ENCODE measurements at places on chromosomes 7 and 10.

- DNase-seq: no peak
Measured at GRCh38 chr7:157133304-157133703, 5.4 kb upstream of the UBE3C start.

DNA sequence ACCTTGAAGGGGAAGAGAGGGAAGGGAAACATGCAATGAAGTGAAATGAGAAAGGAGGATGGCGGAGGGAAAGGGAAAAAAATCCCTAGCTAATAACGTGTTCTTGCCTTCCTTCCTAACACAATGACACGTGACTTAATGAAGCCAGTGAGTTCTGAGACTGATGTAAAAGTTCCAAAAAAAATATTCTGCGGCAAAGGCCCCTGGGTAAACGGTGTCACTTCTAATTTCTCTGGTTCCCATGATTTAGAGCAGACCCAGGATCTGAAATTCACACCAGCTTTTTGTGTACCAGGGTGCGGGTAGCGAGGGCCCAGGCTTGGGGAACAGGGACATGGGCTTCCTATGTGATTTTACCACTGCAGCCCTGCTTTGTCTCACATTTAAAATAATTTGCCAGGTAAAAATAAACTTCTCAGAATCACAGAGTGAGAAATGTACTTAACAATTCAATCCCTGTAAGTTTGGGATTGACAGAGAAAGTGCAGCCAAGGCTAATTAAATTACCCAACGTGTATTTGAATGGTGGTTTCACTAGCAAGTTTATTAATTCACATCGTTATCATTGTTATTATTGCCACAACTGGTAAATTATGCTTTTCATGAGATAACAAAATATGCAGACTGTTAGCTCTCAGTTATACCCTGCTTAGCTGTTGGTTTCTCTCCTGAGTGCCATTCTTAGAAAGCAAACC lies 182.4 kb downstream of the SEM1 start:
- DNase-seq: no peak

GRCh38 chr7:24227603-24228359 lies 56.2 kb upstream of the NPY start:
- DNase-seq: no peak

DNA sequence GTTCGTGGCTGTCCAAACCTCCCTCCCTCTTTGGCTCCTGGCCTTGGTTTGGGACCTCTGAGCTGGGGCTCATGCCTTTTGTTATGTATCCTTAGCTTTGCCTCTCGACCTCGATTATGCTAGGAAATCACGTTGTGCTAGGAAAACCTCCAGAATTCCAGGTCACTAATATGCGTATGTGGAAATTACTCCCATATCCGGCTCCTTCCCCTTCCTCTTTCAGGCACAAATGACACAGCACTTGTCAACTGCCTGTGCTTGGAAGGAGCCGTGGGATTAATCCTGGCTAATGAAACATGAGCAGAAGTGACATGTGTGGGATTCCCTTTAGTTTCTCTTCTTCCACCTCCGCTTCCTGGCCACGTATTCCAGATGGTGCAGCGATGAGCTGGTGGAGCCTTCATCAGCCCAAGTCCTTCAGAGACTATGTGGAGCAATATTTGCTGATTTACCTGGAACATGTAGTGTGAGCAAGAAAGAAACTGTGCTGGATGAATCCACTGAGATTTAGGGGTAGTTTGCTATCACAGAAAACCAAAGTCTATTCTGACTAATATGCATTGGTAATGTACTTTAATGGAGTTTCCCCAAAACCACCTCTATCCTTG lies 149.2 kb downstream of the REEP3 start:
- DNase-seq: no peak

- DNase-seq: no peak
Measured at GRCh38 chr10:1185911-1186682, 129.9 kb downstream of the WDR37 start.

- peak; percentile 24 for DNase-seq
Measured at GRCh38 chr10:32207544-32207943, 139.4 kb downstream of the EPC1 start.

- no peak for DNase-seq
Measured at GRCh38 chr10:133405272-133405671, 11.3 kb downstream of the MTG1 start.

DNA sequence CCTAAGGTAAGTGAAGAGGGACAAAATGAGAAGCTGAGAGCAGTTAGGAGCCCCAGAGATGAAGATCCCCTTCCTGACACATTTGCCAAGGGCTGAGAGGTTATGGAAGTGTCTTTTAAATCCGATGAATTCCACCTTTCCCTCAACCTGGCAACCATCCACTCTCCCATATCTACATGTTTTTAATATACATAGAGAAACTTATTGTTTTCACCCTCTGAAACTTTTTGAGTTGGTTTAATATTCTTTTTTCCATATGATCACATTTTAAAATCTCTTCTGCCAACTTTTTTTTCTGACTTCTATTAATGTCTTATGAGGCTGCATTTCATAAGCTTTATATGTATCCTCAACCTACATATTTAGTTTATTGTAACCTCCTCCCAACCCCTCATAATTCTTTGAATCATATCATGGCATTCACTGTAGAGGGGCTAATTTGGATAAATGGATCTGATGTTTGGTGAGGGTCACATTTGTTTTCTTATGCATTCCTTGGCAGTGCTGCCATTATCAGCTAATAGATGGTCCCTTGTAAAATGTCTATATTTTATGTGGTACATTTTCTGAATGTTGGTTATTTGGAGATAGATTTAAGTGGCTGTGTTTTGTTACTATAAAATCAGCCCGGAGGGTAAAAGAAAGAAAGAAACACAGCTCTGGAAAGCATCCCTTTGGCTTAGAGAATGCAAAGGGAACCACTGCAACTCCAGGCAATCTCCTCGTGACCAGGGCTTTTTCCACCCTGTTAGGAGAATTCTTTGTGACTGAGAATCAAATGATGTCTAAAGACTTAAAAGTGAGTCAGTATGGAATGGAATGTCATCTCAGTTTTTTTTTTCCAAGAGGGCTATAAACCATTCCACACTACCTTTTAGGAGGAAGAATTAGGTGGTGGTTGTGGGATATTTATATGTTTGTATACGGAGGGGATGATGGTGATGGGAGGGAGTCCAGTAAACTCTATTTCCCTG lies 334.4 kb downstream of the SUGCT start:
- no peak for DNase-seq

DNA sequence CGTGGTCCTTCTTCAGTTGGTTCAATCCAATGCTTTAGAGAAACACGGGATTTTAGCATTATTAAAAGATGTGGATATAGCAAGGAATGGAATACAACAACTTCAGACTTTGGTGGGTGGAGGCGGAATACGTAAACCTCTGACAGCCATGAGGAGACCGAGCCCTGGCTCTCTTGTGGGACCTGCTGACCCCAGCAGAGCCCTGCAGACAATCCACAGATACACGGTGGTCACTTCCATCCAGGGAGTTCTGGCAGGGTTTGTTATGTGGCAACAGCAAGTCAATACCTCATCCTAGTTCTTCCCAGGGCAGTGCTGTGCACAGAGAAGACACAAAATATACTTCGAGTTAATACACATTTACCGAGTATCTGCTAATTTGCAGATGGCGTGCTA lies 118.5 kb upstream of the DIP2C start:
- DNase-seq: no peak

DNA sequence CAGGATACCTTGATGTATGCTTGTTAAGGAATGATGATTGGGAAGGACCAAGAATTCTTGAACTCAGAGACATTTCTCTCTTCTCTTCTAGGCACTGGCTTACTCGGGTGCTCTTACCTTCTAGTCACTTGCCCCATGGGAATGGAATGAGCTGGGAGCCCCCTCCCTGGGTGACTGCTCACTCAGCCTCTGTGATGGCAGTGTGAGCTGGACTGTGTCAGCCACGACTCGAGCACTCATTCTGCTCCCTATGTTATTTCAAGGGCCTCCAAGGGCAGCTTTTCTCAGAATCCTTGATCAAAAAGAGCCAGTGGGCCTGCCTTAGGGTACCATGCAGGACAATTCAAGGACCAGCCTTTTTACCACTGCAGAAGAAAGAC lies 10.7 kb downstream of the ZDHHC16 start:
- DNase-seq: no peak

DNA sequence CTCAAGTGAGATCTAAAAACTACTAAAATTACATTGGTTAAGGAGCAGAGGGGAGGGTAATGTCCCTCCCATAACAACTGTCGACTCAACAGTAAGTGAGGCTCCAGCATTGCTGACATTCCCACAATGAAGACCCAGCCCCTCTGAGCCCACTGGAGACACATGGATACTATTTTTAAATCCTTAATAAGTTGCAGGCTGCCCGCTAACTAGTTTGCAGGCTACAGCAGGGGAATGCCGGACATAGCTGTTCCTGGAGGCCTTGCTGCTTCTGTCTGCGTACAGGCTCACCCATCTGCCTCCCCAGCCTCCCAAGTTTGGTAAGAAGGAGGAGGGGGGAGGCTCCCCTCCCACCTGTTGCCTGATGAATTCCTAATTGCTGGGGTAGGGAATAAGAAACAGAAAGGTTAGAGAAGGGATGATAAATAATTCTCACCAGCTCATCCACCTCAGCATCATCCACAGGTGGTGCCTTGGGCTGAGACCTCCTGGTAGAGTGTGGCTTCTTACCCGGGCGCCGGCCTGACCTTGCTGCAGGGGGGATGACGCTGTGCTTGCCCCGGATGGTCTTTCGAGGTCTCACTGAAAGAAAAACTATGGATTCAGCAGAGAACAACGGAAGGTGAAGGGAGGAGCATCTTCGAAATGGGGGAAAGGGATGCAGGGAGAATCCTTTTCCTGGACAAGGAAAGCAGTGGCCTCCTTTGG lies 10.1 kb downstream of the FZD9 start:
- DNase-seq: no peak

DNA sequence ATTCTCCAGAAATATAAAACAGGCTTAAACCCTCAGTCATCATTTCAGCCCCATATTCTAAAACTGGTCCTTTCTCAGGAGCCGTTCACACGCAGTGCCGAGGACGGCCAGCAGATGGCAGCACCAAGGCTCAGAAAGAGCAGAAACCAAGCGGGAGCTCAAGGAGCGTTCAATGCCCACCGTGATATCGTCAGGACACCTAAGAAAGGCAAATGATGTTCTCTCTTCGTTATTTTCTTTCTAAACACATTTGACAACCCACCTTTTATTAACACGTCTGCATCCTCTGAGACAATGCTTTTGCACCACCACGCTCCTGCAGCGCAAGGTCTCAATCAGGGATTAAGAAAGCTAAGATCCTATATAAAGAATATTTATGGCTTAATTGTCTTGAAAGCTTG lies 45.7 kb upstream of the RBM33 start:
- DNase-seq: peak; percentile 56

DNA sequence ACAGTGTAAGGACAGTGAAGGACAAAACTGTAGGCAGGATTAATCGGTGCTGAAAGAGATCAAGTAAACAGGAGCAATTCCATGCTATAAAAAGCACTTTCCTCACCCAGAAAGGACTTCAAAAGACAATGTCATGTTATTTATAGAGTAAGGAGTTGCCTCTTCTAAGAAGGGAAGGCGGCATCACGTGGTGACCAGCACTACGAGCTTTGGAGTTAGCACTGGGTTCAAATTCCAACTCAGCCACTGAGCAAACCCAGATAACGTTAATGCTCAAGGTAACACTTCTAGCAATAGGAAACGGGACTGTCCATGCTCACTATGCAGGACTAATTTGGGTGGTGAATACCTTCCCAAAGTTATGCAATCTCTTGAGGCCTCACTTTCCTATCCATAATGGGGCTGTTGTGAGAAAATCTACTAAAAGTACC lies 715 bp upstream of the PANK1 start:
- no peak for DNase-seq

GRCh38 chr7:1676550-1677078 lies 6.5 kb downstream of the ELFN1 start:
- no peak for DNase-seq

- DNase-seq: peak; percentile 1
Measured at GRCh38 chr7:108497082-108497725, 28.7 kb downstream of the PNPLA8 start.

DNA sequence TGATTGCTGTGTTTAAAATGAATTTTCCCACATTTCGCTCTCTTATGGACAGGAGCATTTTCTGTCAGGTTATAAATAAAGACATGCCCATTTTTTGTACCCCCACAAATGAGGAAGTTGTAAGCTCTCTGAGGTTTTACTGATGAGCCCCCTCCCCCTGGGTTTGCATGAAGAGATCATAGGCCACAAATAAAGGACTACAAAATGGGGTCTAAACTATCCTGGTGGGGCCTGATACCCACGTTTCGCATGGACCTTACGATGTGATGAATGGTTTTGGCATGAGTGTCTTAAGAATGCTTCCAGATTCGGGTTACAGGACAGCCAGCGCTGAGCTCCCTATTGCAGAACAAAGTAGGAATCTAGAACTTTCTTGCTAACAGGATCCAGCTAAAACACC lies 5.8 kb downstream of the IKZF1 start:
- no peak for DNase-seq

- no peak for DNase-seq
Measured at GRCh38 chr7:15457990-15458955, 103.5 kb downstream of the AGMO start.

DNA sequence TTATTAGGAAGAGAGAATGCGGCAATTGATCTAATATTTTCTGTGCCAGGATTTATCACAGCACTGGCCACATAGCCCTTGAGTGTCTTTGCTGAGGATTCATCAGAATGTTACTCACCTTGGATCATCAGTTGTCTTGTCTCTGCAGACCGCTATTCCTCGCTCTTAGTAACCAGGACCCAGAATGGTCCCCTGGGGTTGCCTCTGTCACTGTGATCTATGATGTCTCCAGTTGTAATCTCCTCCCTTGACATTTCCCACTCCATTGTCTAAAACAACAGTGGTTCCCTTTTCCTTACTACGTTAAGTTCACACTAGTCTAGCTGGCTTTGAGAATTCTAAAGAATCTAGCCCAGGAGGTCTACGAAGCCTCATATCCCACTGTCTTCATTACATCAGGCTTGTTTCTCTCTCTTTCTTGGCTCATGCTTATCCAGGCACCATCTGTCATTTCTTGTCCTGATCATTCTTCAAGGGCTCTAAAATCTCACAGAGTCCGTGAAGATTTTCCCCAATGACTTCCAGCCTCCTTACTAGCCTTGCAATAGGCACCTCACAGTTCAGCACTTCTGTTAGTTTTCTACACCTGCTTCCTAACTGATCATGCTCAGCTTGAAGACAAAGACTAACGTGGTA lies 125.8 kb downstream of the CUBN start:
- no peak for DNase-seq

DNA sequence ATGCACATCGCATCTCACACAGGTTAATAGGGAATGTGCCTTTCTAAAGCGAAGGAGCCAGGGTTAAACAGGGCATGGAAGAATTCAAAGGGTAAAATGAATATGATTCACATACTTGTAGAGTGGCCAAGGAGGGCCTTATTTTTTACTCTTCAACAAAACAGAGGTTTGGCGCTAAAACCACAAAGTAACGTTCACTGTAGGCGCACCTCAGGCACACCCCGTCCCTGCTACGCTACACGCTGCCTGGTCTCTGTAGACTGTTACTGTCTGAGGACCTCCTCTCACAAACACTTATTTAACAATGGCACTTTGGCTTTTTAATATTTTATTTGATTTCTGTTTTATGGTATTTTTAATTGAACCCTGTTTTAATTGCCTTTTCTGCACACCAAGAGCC lies 462.1 kb upstream of the GALNT17 start:
- no peak for DNase-seq

GRCh38 chr7:3028758-3029093 lies 14.9 kb downstream of the CARD11 start:
- no peak for DNase-seq

- no peak for DNase-seq
Measured at GRCh38 chr7:94445696-94446194, 51.0 kb downstream of the COL1A2 start.
